Stimulated activated CD4-positive, alpha-beta T cell treated with anti-CD3 and anti-CD28 coated beads, Interleukin-15, amount 100 ng/mL, for 1 hour (primary cell): ENCODE measurements at places on chromosomes 2 and 18.
A peak's percentile ranks its signal among the peaks of the same experiment; 100 is the strongest.

GRCh38 chr2:70643715-70644114 is 90.1 kb upstream of the TGFA start:
- DNase-seq, result no peak

DNA sequence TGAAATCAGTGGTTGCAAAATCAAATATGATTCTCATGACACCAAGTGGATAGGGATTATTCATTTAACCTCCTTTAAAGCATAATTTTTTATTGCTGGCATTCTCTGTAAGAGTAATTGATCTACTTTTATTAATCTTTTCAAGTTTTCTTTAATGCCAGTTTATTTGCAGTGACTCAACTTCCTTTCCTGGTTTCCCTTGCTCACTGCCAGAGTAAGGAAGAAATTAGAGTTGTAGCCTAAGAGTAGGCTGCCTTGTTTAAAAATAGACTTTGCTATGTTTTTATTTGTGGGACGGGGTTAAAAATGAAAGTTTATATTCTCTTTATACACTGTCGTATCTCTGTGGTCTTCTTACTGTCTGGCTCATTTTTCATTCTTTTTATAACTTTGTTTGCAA is 148.6 kb downstream of the WDR7 start:
- DNase-seq, result no peak

- no peak for DNase-seq
Measured at GRCh38 chr2:238486123-238486848, 59.6 kb downstream of the ASB1 start.

DNA sequence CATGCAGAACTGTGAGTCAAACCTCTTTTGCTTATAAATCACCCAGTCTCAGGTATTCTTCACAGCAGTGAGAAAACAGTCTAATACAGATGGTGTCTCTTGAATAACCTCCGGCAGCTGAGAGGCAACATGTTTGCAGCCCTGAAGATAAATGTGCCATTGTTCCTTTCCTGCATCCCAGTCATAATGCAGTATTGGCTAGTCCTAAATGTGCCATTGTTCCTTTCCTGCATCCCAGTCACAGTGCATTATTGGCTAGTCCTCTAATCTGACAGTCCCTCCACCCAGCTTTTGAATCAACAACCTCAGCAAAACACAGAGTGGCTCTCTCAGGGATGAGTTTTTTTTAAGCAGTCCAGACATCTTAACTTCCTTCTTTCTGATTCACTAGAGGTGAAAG is 550.7 kb downstream of the RIT2 start:
- no peak for DNase-seq

DNA sequence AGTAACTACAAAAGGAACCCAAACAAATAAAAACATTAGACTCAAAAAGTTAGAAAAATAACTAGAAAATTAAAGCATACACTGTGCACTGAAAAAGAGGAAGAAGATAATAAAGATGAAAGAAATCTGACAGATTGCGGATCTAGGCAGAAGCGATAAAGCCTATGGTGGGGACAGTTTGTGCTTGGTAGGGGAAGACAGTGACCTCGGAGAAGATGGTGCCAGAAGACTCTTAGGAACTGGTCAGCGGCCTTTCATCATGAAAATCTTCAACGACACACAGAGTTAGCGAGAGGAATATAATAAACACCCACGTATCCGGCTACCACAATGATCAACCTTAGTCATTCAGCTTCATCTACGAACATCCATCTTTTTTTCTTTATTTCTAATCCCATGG is 180.5 kb downstream of the HDAC4 start:
- no peak for DNase-seq

GRCh38 chr2:142883526-142883925 is 6.1 kb downstream of the KYNU start:
- DNase-seq, result no peak

DNA sequence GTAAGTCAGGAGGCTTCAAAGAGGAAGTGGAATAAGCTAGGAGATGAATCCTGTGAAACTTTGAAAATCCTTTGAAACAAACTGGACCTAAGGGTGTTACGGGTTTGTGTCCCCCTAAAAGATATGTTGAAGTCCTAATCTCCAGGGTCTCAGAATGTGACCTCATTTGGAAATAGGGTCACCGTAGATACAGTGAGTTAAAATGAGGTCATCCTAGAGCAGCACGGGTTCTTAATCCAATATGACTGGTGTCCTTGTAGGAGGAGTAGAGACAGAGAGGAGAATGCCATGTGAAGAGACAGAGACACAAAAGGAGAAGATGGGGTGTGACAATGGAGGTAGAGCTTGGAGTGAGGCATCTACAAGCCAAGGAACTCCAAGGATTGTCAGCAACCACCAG is 26.9 kb upstream of the NEB start:
- no peak for DNase-seq

- DNase-seq, result no peak
Measured at GRCh38 chr2:115484486-115484885, 1042.0 kb downstream of the DPP10 start.

- DNase-seq, result no peak
Measured at GRCh38 chr18:13791181-13791580, 32.8 kb upstream of the MC5R start.

DNA sequence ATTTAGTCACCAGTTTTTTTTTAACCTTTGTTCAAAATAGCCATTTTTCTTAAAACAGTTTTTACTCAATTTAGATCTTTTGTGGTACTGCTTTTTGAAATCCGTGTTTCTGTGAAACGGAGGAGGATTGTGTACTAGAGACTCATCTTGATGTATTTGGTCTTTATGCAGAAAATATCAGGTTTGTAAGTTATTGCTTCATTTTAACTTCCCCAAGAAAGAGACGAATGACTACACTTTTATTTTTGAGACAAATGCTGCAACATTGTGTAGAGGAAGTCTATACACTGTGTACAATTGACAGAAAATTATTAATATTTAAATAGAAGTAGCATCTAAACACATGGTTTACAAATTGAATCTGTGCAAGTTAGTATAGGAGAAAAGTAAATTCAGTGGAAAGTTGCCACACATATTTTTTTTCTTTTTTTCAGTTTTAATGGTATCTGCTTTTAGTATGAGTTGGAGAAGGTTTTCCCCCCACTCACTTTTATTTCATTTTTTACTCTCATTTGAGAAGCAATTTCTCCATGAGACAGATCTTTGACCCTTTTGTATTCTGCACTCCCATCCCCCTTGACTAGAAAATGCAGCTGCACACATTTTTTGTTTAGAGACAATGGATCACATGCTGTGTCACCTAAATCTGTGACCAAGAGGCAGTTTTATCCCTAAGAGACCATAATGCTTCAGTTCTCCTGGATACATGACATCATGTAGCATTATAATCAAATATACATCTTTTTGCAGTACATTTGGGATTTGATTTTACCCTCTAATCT is 200.8 kb upstream of the STON1 start:
- no peak for DNase-seq

GRCh38 chr18:37501136-37501535 is 64.5 kb downstream of the CELF4 start:
- DNase-seq, result no peak

GRCh38 chr2:26916128-26916692 is 54.2 kb upstream of the MAPRE3 start:
- no peak for DNase-seq

- DNase-seq, result no peak
Measured at GRCh38 chr2:42726680-42727079, 37.3 kb downstream of the OXER1 start.

- DNase-seq, result peak; percentile 74
Measured at GRCh38 chr2:219552382-219553167, 8.7 kb downstream of the TMEM198 start.

DNA sequence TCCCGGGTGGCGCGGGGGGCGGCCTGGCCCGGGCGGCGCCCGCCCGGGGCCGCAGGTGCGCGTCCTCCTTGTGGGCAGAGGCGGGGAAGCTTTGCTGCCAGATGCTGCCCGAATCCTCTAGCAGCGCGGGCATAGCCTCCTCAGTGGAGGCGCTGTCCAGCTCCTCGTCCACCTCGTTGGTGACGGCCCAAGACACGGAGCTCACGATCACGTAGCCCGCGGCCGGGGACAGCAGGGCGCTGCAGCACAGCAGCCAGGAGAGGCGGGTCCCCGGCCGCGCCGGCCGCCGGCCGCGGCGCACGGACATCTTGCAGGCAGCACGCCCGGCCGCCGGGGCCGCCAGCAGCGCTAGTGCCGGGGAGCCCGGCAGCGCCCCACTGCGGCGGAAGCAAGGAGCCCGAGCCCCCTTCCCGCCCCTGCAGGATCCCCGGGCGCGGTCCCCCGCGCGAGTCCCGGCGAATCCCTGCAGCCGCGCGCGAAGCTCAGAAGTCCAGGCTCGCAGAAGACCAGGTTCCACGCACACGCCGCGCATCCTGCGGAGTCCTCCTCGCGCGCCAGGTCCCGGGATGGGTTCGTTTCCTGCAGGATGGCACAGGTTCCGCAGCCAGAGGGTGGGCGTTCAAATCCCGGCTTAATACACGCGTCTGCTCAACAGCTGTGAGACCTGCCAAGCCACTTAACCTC is at the start of gene CREG2:
Gene CREG2 (minus strand): TSS at position 353 of the 684 bp plus-strand sequence. CDS start 46 bp downstream, at position 307.
- peak; percentile 6 for DNase-seq

GRCh38 chr2:103172821-103173220 is 411.0 kb downstream of the TMEM182 start:
- DNase-seq, result no peak

DNA sequence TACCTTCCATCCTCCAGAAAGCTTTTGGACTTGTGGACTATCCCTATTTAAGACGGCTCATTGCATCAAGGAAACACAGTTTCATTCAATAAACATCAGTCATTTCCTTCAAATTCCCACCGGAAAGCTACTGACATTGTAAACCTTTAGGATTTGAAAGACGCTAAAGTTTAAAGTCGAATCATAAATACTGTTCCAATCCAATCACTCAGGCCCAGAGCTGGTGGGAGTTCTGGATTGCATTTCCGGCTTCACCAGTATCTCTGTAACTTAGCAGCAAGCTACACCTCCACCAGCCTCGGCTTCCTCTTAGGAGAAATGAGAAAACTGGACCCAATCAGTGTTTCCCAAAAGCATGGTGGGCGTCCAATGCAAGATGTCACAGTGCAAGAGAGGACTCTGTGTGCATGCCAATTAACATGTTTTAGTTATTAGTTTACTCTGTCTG is 1.6 kb downstream of the WDFY1 start:
- DNase-seq, result no peak

GRCh38 chr2:102021779-102022178 is 30.0 kb downstream of the IL1R2 start:
- DNase-seq, result no peak

GRCh38 chr18:29439398-29439797 is 1262.5 kb upstream of the CDH2 start:
- no peak for DNase-seq

- DNase-seq, result no peak
Measured at GRCh38 chr2:239136762-239137161, 264.1 kb downstream of the HDAC4 start.
